Forelimb muscle (tissue), 1 donor: ENCODE measurements at places on chromosomes 12 and 14. TPM values are rescaled to one million over a fixed set of nuclear protein-coding genes. Genes with fewer than 3 reads are reported as not detected.

GRCh38 chr12:318759-319515, 56.3 kb upstream of the SLC6A13 start:
- no peak for DNase-seq

DNA sequence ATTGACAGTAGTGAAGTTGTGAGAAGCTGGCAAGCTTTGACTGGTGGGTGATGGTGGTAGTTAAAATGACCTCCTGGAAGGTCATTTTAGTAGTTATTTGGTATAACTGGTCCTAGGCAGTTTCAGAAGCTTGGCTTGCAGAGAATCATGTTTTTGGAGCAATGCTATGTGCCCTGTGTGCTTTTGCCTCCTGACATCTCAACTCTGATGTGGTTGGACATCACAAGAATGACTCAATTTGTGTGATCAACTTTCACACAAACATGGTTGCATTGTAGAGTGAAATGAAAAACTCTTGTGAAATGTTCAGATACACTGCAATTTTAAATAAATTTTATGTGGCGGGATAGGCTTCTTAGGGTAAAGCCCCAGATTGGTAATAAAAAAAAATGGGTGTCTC, 8.3 kb upstream of the ABCD2 start:
- no peak for DNase-seq

GRCh38 chr12:119204131-119204530, 25.4 kb downstream of the HSPB8 start:
- no peak for DNase-seq

GRCh38 chr14:34472706-34473279, 10.8 kb upstream of the SPTSSA start:
- no peak for DNase-seq

DNA sequence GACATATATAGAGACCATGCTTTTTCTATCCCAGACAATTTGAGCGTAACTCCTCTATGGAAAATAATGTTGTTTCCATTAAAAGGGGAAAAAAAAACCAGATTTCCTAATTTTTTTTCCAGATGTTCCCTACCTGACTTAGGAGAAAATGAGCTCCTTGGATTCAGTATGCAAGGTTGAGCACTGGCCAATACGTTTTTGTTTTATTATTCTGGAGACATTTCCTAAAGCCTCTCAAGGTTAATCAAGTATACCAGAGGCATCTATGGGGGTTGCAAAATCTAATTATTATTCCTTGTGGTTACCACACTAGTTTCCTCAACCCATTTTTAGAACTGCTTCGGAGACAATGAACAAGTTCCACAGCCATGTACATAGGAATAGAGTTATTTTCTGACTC, 291.3 kb downstream of the SLC16A7 start:
- DNase-seq: no peak

DNA sequence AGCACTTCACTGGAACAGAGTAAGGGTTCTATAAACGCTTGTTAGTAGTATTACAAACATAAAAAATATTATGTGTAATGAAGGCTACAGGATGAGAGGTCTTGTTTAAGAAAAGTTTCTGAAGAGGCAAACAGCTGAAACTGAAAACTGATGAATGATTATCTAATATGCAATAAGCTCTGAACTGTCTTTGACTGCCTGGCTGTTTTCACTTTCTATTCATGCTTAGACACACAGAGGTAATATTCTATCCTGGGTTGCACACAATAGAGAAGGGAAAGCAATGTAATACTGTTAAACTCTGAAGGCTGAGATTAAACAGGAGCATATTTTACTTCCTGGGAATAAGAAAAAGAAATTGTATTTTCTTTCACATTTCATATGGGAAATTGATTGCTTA, 251.3 kb downstream of the ALX1 start:
- DNase-seq: no peak

The GLIPR1L1 gene
- polyA plus RNA-seq: 0.20 TPM

The TNFAIP2 gene
- polyA plus RNA-seq: 39.8 TPM

The NID2 gene
- 71.7 TPM for polyA plus RNA-seq
